ENCODE measurements at places on chromosomes 7 and 10.
A peak's percentile ranks its signal among the peaks of the same experiment; 100 is the strongest.

DNA sequence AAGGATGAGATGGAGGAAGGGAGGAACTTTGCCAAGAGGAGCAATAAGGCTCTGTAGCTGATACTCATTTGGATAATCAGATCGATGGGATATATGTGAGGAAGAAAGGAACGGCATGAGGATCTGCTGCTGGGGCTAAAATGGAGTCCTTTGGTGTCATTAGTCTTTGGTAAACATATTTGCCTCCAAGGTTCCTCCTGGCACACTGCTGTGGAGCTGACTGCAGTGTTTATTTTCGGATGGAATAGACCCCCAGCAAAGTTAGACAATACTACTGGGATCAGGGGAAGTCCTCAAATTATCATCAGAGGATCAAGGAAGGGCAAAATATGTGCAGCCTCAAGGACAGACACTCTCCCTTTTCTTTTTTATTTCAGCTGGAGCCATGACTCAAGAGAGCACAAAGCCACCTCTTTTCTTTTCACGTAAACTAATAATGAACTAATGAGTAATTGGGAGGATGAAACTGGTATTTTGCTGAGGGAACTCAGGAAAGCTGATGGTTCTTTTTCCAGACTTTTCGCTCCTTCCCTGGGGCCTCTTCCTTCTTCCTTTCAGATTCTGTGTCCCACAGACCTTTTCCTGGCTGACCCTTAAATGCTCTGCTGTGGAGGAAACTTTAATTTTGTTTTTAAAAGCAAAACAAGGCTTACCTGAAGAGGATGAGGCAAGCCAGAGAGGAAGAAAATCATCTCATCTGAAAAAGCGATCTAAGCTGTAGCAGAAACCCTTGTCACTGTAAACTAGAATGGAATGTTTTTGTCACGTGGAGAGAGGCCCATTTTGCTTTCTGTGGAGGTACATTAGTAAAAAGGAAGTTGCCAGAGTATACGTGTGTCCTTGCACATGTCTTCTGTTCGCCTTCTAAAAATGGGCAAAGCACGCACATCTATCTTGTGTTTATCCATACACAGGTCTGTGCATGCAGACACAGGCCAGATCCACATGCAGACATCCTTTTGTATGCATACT, 33.3 kb downstream of the LRMDA start:
- DNase-seq = no peak

DNA sequence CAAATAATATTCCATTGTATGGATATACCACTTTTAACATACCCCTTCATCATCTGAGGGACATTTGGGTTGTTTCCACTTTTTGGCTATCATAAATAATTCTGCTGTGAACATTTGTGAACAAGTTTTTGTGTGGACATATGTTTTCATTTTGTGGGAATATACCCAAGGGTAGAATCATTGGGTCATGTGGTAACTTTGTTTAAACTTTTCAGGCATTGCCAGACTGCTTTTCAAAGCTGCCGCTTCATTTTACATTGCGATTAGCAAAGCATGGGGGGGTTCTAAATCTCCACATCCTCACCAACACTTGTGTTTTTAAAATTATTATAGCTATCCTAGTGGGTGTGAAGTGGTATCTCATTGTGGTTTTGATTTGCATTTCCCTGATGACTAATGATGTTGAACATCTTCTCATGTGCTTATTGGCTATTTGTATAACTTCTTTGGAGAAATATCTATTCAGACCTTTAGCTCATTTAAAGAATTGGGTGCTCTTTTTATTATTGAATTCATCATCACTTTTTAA, 8.4 kb upstream of the HHEX start:
- no peak for DNase-seq

DNA sequence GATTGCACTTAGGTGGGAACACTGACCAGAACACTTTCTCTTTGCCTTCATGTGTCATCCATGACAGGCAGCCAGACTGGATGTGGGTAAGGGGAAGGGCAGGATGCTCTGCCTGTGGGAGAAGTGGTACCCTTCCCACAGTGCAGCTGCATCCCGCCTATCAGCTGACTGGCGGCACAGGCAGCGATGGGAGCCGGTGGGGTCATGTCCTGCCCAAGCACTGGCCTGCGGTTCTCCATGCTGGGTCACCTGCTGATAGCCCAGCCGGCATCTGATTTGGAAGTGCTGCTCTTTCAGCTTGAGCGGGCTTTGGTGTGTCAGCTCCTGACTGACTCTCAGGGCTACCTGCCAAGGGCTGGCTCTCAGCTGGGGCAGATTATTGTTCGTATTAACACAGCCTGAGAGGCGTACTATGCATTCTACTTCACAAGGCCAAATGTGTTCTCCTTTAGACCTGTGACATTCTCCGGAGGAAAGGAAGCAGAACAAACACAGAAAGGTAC, 105.2 kb upstream of the PDLIM1 start:
- DNase-seq = peak; percentile 18

DNA sequence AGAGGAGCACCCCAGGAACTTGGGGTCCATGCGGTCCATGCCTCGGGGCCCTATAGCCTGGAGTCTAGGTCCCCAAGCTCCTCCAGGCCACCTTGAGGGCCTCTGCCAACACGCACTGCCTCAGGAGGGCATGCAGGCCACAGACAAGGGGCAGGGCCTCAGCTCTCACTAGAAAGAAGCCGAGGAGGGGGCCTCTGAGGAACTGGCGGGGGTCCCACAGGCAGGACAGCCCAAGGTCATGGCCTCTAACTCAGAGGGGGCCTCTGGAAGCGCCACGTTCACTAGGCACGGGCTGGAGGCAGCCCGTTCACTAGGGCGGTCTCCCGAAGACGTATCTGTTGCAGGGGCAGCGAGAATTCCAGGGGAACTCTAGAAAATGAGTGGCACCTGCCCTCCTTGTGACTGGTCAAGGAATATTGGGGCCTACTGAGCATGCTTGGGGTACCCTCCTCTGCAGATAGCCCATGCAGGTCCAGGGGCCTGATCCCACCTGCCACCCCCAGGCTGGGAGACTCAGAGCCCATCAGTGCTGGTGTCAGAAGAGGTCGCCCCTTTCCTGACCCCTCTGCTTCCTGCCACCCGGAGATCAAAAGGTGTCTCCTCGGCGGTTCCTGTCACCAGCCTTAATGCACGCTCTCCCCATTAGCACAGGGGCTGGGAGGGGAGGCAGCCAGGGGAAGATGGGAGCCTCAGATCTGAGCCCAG, 86.7 kb upstream of the RET start:
- DNase-seq = no peak

DNA sequence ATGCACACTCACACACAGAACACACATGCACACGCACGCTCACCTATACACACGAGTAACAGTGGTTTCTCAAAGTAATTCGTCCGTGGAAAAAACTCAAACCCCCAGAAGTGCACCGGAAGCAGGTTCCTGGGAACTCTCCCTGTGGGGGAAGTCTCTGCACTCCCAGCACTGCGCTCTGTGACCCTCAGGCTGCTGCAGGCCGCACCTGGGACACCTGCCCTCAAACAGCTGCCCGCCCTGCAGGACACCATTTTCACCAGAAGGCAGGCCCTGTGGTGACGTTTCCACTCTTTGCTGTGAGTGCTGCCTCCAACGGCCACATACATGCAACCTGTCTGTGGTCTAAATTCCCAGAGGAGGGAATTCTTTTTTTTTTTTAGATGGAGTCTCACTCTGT, 21.3 kb downstream of the YKT6 start:
- DNase-seq = no peak

DNA sequence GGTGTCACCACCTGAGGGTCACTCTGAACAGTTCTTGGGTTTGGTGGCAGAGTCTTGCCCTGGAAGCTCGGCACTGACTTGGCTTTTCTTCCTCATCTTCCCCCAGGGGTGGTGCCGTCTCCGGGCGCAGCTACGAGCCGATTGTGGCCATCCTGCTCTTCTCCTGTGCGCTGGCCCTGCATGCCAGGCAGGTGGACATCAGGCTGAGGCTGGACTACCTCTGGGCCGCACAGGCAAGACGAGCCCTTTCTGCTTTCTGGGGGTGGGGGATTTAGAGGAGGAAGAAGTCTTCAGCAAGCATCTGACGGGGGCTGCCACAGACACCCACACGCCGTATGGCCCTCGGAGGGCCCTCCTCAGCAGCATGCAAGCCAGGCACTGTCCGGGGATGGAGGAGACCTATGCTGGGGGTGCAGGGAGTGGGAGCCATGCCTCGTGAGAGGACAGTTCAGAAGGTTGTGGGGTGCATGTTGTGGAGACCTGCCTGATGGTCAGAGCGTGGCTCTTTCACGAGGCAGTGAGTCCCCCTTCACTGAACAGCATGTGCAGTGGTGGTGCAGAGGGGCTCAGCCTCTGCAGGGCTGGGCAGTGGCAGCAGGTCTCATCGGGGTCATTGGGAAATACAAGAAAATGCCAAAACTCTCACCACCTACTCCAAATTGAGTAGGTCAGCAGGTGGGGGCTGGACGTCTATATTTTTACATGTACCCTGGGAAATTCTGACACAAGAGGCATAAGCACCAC, 112.4 kb downstream of the ADCY1 start:
- DNase-seq = no peak

DNA sequence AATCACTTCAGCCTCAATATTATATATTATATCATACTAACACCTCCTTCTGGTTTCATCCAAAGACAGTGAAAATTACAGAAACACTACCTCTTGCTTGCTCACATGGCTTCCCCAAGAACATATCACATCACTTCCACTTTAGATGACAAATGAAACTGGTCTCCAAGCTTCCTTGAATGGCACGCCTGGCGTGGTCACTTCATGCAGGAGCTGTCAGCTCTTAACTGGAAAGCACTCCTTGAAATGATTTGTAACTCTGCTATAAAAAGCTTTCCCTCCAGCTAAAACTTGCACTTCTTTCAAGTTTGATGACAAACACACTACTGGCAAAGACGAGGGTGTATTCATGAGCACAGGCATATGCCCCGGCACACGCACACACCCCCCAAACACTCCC, 84.1 kb upstream of the INHBA start:
- DNase-seq = no peak

DNA sequence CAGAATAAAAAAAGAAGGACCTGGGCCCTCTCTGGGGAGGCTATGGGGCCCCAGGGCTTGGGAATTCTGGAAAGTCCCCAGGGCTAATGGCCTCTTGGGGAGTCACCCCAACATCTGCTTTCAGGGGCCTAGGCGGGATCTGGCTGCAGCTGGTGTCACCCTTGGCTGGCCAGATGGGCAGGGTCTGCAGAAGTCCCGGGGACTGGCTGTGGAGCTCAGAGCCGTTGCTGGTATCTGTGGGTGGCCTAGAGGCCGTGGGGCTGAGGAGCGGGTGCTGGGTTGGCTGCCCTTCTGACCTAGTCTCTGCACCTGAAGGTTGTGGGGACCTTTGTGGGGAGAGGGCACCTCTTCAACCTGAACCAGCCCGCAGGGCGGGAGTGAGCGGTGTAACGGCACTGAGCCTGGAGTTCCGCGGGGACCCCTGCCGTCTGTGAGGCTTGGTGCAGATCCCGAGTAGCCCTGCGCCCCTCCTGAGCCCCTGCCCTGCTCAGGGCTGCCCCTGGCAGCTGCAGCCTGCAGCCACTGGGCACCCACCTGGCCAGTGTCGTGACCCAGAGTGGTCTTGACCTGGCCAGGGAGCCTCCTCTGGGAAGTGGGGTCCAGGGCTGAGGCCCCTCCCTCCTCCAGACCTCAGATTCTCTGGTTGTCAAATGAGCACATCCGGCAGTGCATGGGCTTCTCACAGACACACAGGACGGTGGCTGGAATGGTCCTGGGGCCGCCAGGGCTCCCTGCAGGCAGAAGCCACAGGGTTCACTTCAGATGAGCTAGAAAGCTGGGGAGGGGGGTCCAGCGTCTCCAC, 51.5 kb downstream of the UNCX start:
- DNase-seq = no peak

DNA sequence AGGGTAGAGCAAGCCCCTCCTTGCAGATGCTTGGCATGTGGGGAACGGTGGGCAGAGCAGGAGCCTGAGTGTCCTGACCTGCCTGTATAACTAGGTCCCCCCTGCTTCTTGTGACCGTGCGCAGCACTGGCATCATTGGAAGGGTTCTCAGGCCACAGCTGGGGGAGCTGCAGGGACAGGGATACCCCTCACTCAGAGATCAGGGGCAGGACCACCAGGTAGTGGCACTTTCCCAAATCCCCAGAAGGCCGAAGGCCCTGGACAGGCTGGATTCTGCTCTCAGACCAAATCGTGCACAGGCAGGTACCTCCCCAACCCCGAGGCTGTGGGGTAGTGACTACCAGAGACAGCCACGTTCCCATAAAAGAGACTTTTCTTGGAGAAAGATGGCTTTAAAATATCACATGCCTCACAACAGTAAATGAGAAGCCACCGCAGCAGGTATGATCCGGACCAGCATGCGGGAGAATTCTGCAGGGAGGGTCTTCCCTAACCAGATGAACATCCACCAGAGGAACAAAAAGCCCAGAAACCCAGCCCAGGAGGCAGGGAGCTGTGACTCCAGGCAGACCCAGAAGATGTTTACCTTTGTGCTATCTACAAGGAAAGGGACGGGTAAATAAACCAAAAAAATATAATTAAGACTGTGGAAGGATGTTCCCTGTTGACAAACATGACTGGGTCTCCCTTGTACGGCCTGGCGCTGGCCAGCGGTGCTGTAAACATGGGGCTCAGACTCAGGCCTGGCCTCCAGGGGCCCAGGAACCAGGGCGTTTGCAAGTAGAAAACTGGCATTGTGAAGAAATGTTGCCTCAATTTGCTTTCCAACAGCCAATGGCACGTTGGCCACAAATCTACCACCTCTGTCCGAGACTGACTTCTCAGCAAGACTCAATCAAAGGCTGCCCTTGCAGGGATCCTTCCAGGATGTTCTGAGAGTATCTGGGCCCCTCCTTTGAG, 180.0 kb downstream of the TNS3 start:
- no peak for DNase-seq

GRCh38 chr10:75456122-75456521, 24.7 kb downstream of the LRMDA start:
- DNase-seq = no peak

DNA sequence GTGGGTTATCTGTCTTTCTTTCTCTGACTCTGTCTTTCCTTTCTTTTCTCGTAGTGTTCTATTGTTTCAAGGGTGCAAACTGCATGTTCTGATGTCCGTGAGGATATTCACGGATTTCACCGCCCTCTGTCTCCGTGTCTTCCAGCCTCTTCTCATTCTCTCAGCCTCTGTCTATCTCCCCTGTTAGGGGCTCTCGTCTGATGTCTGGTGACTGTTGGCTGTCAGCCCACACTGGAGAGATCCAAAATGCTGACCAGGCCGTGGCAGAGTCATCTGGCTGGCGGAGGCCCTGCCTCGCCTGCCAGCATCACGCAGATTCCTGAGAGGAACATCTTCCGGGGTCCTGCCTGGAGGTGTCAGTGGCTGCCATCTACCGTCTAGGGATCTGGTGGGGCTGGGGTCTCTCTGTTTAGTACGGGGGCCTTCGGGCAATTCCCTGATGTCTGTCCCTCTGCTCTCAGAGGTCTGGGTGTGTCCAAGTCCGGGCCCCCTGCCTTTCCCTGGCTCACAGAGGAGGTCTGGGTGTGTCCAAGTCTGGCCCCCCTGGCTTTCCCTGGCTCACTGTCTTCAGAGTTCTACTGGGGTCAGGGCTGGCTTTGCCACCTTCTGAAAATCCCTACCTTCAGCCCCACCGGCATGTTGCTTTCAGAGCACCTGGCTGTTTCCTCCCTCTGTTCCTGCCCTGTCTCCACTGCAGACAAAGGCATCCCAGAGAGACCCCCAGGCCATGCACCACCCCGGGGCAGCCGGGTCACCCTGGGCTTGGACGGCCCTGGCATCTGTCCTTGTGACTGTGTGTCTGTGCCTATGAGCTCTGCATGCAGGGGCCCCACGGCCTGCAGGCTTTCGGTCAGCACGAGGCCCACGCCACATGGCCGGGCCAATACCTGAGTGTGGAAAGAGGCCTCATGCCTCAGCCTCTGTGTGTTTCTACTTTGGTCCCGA, 14.0 kb upstream of the SCART1 start:
- DNase-seq = no peak

- DNase-seq = no peak
Observed at GRCh38 chr7:65379318-65379717, 5.7 kb downstream of the ZNF92 start.

GRCh38 chr7:129370812-129371211, 63.4 kb upstream of the STRIP2 start:
- DNase-seq = no peak
